Endothelial cell of umbilical vein (primary cell): ENCODE measurements at places on chromosomes 5 and 9. TPM values are rescaled to one million over a fixed set of nuclear protein-coding genes. Genes with fewer than 3 reads are reported as not detected.

GRCh38 chr9:79425840-79426239 lies 145.9 kb upstream of the TLE4 start:
- DNase-seq = no peak
- H3K4me1 ChIP-seq = no peaks in the 10 kb centered on the region
- H3K27ac ChIP-seq = no peak overlapping the region
- no peaks in the 10 kb centered on the region for H3K36me3 ChIP-seq
- no peaks in the 10 kb centered on the region for H3K27me3 ChIP-seq
- H3K4me3 ChIP-seq = no peak overlapping the region

GRCh38 chr5:113201715-113202114 lies 225.1 kb downstream of the DCP2 start:
- H3K4me3 ChIP-seq = no peak overlapping the region
- no peak overlapping the region for H3K27ac ChIP-seq
- H3K36me3 ChIP-seq = no peaks in the 10 kb centered on the region
- no peaks in the 10 kb centered on the region for H3K27me3 ChIP-seq
- H3K4me1 ChIP-seq = peaks cover 9% of the 10 kb centered on the region

- H3K36me3 ChIP-seq = no peaks in the 10 kb centered on the region
- H3K27me3 ChIP-seq = no peaks in the 10 kb centered on the region
- H3K4me3 ChIP-seq = no peak overlapping the region
- H3K27ac ChIP-seq = no peak overlapping the region
- H3K4me1 ChIP-seq = no peaks in the 10 kb centered on the region
These were observed 23.9 kb downstream of the LARP1 start for GRCh38 chr5:154779105-154779504.

DNA sequence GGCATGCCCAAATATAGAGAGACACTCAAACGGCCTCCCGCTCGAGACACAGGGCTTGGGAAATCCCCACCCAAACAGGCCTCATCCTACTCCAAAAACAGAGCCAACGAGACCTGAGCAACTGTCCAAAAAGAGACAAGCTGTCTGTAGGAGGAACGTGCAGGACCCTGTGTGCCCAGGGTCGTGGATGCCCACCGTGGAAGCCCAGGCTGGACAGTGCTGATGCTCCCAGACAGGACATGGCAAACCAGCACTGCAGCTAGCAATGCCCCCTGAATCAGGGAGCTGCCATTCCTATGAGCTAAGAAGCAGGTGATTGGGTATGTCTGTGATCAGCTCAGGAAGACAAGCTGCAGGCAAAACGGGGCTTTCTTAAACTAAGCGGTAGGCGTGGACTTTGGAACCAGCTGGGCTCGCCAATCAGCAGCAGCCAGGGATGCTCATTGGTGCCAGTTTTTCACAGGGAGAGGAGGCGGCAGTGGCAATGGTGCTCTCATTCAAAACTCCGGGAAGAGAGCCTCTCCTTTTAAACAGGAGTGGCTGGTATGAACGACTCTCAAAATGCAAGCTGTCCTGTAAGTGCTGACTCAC lies 113.1 kb upstream of the IRX2 start:
- H3K36me3 ChIP-seq = no peaks in the 10 kb centered on the region
- no peak overlapping the region for H3K27ac ChIP-seq
- no peak for DNase-seq

GRCh38 chr5:157540707-157541446 lies 34.7 kb downstream of the ADAM19 start:
- peaks cover 20% of the 10 kb centered on the region for H3K4me1 ChIP-seq
- H3K4me3 ChIP-seq = no peak overlapping the region
- peaks cover 3% of the 10 kb centered on the region for H3K36me3 ChIP-seq
- H3K27ac ChIP-seq = peak overlapping the region; percentile 72

DNA sequence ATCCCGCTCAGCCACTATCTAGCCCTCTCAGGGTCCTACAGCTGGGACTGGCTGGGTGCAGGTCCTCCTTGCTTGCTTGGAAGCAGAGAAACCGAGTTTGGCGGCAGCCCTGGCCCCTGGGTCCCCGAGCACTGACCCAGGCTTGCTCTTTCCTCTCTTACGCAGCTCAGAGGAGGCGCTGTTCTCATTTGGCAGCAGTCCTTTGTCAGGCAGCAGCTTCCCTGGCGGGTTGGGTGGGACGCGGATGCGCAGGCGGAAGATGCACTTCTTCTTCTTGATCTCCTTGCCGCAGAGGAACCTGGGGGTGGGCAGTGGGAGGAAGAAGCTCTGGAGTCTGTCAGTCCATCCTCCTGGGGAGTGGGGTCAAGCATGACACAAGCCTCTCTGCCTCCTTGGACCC lies 14.5 kb downstream of the PHF19 start:
- H3K27ac ChIP-seq = no peak overlapping the region
- H3K27me3 ChIP-seq = no peaks in the 10 kb centered on the region
- no peak for DNase-seq
- no peaks in the 10 kb centered on the region for H3K4me1 ChIP-seq
- H3K36me3 ChIP-seq = peaks cover 35% of the 10 kb centered on the region

- H3K27me3 ChIP-seq = peaks cover 2% of the 10 kb centered on the region
- no peaks in the 10 kb centered on the region for H3K36me3 ChIP-seq
- H3K4me1 ChIP-seq = no peaks in the 10 kb centered on the region
- no peak overlapping the region for H3K27ac ChIP-seq
- no peak for DNase-seq
These were observed 17.8 kb downstream of the IRX4 start for GRCh38 chr5:1864896-1865440.

DNA sequence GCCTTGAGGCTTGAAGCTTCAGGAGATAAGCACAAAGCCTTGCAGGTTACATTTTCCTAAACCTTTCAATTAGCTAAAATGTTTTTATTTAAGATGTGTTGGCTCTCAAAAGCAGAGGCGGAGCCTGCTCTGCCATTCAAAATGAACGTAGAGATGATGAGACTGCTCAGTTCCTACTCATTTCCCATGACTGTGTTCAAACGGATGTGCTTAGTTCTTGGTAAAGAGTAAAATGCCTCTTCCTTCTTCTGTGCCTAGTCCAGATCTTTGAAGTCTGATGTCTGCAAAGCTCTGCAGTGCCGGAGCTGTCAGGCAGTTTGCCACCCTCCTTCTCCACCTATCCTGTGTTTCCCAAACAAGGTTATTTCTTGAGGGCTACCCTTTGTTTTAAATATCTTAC lies 46.3 kb upstream of the ADAMTSL1 start:
- H3K36me3 ChIP-seq = no peaks in the 10 kb centered on the region
- H3K27ac ChIP-seq = peak overlapping the region; percentile 28
- no peak overlapping the region for H3K4me3 ChIP-seq
- DNase-seq = peak; percentile 52
- peaks cover 9% of the 10 kb centered on the region for H3K4me1 ChIP-seq

- no peak overlapping the region for H3K27ac ChIP-seq
- H3K4me1 ChIP-seq = no peaks in the 10 kb centered on the region
- no peaks in the 10 kb centered on the region for H3K36me3 ChIP-seq
- H3K27me3 ChIP-seq = no peaks in the 10 kb centered on the region
These were observed 46.3 kb downstream of the AOPEP start for GRCh38 chr9:94772639-94773303.

DNA sequence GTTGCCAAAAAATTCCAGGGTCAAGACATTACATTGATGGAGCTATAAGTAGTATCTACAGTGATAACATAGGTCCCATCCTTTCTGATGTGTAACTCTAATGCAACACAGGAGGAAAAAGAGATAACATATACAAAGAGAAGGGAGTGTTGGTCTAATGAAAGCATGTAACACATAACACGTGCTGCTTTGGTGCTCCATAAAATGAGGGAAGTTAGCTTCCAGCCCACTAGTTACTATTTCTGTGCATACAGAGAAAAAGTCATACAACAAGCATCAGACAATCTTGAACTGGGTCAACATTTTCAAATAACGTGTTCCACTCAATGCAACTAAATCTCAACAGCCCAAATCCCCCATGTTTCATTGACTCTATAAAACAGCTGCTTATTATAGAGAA lies 11.7 kb downstream of the MLLT3 start:
- H3K4me3 ChIP-seq = no peak overlapping the region
- no peaks in the 10 kb centered on the region for H3K27me3 ChIP-seq
- no peak overlapping the region for H3K27ac ChIP-seq

The PCDHGB7 gene
- 6.5 and 6.9 TPM in 2 replicates for polyA plus RNA-seq

DNA sequence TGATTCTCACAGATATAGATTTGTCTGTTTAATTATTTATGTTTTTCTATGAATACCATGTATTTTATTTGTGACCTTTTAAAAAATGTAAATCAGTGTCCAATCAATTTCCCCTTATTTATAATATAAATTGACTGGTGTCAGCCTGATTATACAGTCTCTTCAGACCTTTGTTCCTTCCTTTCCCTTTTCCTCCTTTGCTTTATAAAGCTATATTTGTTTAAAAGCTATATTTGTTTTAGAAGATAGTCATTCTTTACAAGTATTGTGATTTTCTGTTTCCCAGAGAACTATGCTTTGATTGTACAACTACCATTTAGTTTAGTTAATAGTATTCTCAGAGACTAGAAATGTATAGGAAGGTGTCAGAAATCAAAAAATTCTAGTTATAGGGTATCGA lies 90.6 kb downstream of the CNTLN start:
- no peak overlapping the region for H3K27ac ChIP-seq
- no peaks in the 10 kb centered on the region for H3K27me3 ChIP-seq
- H3K4me3 ChIP-seq = no peak overlapping the region
- H3K4me1 ChIP-seq = no peaks in the 10 kb centered on the region
- no peaks in the 10 kb centered on the region for H3K36me3 ChIP-seq

- DNase-seq = no peak
- H3K27me3 ChIP-seq = no peaks in the 10 kb centered on the region
- H3K4me1 ChIP-seq = no peaks in the 10 kb centered on the region
- H3K27ac ChIP-seq = no peak overlapping the region
- H3K4me3 ChIP-seq = no peak overlapping the region
- no peaks in the 10 kb centered on the region for H3K36me3 ChIP-seq
These were observed 67.6 kb downstream of the MEIKIN start for GRCh38 chr5:131877873-131878272.
